ENCODE measurements at places on chromosomes 7 and 10. TPM values are rescaled to one million over a fixed set of nuclear protein-coding genes. Genes with fewer than 3 reads are reported as not detected.

The CCL24 gene
- total RNA-seq, result not detected

- no peak for DNase-seq
Observed at GRCh38 chr7:141209454-141209853, 135.6 kb downstream of the TMEM178B start.

GRCh38 chr10:14569274-14570060 lies 205.2 kb downstream of the FAM107B start:
- peak; percentile 74 for DNase-seq

The ELAPOR2 gene
- total RNA-seq, result 2.4 TPM

The TRPV5 gene
- total RNA-seq, result not detected

- DNase-seq, result no peak
Observed at GRCh38 chr10:11886851-11887250, 63.7 kb downstream of the PROSER2 start.
